ENCODE measurements at places on chromosomes 7 and 10.

DNA sequence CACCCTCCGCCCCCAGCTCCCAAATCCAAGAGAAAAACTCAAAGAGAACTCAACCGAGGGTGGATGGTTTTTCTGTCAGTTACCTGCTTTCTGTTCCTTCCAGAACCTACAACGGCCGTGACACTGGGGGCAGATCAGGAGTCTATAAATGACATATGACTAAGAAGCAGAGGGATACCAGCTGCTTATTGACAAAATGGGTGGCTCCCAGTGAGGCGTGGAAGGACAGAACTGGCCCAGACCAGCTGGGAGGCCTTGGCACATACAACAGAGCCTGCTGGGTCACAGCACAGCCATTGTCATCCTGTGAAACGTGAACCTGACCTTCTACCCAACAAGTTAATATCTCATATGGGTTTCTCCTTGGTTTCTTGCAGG, 84.3 kb upstream of the ADRB1 start:
- DNase-seq, result no peak

DNA sequence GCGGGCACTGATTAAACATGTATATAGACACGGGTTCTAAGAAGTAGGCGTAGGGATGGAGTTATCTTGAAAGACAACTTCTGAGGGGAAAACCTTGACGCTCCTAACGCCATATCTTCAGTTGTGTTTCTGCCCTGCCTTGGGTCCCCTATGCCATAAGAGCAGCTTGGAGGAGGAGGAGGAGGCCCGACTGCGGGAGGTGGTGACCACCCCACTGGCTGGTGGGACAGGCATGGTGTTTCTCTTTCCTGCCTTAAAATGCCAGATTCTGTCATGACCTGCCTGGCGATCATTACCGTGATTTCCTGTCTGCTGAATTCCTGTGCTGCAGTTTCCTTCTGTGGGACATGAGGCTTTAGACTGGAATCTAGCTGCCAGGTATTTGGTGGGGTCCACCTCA, 15.9 kb downstream of the ZNF783 start:
- no peak for DNase-seq

- DNase-seq, result no peak
These were observed 1.1 kb downstream of the GGCT start for GRCh38 chr7:30503274-30504212.

- no peak for DNase-seq
These were observed 212.7 kb upstream of the ZNF804B start for GRCh38 chr7:88546808-88547207.

DNA sequence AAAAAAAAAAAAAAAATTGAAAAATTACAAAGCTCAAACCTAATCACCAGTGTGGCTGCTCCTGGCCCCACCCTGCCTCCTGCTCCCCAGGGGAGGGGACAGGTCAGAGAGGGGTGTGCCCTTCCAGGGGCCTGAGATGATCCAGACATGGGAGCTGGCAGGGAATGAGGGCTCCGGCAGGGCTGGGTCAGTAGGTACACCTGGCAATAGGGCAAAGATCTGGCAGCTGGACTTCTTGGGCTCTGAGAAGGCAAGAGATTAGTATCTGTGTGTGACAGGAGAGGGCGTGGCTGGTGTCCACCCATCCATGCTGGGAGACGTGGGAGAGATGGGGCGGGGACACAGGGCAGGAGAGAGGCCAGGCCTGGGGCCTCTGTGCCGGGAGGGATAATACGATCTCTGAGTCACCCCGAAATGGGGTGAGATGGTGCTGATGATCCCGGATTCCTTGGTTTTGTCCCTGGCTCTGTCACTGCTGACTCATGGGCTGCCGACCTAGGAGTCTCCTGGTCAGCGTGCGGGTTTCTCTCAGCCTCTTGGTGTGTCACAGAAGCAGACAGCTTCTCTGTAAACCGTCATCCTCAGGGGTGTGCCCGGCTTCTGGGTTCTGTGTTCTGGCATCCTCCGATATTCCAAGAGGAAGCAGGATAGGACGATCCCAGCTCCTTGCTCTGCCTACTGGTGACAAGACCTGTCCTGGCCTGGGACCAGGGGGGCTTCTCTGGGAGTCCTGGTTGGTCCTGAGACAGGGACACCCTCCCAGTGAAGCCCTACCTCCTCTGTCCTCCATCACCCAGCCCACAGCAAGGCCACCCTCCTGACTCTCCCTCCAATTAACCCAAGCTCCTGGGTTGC, 8.2 kb upstream of the CLDN4 start:
- DNase-seq, result no peak

All from T-helper 22 cell (primary cell).